ENCODE measurements at places on chromosomes 16 and 17.
A peak's percentile ranks its signal among the peaks of the same experiment; 100 is the strongest.

- peak; percentile 25 for DNase-seq
These were observed 527 bp downstream of the SIAH1 start for GRCh38 chr16:48384520-48385252.

DNA sequence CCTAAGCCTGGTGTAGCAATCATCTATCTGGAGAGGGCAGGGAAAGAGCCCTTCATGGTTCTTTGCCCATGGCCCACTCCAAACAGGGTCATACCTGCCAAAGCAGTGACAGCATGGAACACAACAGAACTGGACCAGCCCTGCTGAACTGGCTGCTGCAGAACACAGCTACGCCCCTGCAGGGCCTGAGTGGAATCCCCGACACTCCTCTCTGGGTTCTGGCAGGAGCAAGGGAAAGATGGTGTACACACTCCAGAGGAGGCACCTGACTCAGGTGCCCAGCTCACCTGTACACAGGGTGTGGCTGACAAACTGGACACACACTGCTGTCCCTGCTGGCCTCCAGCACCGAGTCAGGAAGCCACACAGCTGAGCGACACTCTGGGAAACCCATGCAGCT lies 19.8 kb downstream of the MIEF2 start:
- no peak for DNase-seq

GRCh38 chr17:68019336-68019674 lies 16.2 kb upstream of the KPNA2 start:
- DNase-seq, result no peak

GRCh38 chr17:40058186-40058784 lies 4.1 kb upstream of the MED24 start:
- no peak for DNase-seq

- no peak for DNase-seq
These were observed 77.4 kb downstream of the CBLN1 start for GRCh38 chr16:49204191-49204590.
